ENCODE measurements at places on chromosomes 16 and 17. TPM values are rescaled to one million over a fixed set of nuclear protein-coding genes. Genes with fewer than 3 reads are reported as not detected.

DNA sequence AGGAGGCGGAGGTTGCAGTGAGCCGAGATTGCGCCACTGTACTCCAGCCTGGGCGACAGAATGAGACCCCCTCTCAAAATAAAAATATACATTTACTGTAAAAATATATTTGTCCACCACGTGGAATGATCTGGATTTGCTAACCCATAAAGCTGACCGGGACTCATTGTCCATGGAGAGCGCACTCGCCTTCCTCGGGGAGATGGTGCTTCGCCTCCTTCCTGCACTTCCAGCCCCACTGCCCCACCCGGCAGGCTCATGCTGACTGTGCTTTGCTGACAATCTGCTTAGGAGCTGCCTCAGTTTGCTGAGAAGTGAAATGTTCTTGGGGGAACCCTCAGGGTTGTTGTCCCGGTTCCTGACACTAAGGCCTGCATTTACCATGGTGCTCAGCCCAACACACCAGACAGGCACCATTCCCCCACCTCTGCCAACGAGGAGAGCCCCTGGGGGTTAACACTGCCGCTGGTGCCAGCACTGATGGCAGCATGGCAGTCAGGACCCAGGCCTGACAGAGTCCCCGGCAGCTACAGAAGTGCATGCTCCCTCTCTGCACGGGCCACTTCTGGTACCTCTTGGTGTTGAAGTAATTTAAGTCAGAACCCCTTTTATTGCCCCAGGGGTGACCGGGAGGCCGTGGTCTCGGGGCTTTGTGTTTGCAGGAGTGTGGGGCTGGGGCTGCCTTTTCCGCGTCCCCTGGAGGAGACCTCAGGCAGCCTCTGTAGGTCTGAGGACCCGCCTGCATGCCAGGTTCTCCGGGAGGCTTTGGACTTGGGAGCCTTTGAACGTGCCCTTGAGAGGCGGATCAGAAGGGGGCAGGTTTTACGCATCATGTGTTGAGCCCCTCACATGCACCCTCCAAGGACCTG lies 2.5 kb downstream of the NUBP2 start:
- no peak overlapping the region for H3K27ac ChIP-seq
- H3K4me3 ChIP-seq, result no peak overlapping the region
- peak; percentile 9 for DNase-seq
- peaks cover 42% of the 10 kb centered on the region for H3K4me1 ChIP-seq
- no peaks in the 10 kb centered on the region for H3K27me3 ChIP-seq

- H3K4me1 ChIP-seq, result no peaks in the 10 kb centered on the region
- no peak overlapping the region for H3K27ac ChIP-seq
- no peaks in the 10 kb centered on the region for H3K36me3 ChIP-seq
- no peak overlapping the region for H3K4me3 ChIP-seq
- no peak for DNase-seq
These were observed 27.1 kb downstream of the PRSS54 start for GRCh38 chr16:58267524-58268243.

DNA sequence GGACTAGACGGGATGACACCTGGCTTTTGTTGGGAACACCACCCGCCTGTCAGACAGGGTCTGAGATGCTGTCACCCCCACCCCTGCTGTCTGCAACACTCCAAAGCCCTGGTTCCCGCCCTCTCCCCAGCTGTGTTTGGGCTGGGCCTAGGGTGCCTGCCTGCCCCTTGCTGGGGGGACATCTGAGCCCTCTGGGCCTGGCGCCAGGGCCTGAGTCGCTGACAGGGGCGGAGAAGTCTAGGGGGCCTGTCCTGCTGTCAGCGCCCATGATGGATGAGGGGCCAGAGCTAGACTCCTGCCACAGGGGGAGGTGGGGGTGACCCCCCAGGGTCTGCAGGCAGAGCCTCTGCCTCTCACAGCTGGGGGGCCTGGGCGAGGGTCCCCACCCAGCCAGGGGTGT lies 7.6 kb upstream of the PKMYT1 start:
- H3K27me3 ChIP-seq, result no peaks in the 10 kb centered on the region
- DNase-seq, result no peak
- peaks cover 32% of the 10 kb centered on the region for H3K4me1 ChIP-seq
- no peaks in the 10 kb centered on the region for H3K36me3 ChIP-seq

- no peaks in the 10 kb centered on the region for H3K36me3 ChIP-seq
- peak overlapping the region; percentile 86 for H3K27ac ChIP-seq
- H3K4me1 ChIP-seq, result peaks cover 23% of the 10 kb centered on the region
- H3K27me3 ChIP-seq, result no peaks in the 10 kb centered on the region
- DNase-seq, result peak; percentile 68
- peak overlapping the region; percentile 12 for H3K4me3 ChIP-seq
These were observed 13.5 kb downstream of the SPATA32 start for GRCh38 chr17:45248132-45248957.

DNA sequence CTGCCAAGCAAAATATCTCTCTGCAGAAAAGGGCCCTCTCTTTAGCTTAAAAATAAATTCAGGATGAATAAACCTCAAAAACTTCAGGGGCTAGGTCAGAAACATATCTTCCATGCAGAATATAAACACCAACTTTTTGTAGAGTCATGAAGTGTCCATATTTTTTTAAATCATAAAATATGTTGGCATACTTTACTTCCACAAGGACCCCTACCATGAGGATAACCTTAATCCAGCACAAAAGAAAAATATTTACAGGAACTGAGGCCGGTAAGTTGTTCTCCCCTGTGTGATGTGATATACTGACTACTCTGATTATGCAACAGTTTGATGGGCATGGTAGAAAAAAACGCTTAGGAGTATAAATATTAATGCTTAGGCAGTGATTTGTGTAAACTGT lies 264.8 kb upstream of the CDH11 start:
- DNase-seq, result no peak
- H3K36me3 ChIP-seq, result no peaks in the 10 kb centered on the region
- no peak overlapping the region for H3K27ac ChIP-seq
- no peak overlapping the region for H3K4me3 ChIP-seq
- H3K27me3 ChIP-seq, result no peaks in the 10 kb centered on the region

GRCh38 chr17:68277807-68278206 lies 13.1 kb downstream of the SLC16A6 start:
- H3K27ac ChIP-seq, result no peak overlapping the region
- no peak overlapping the region for H3K4me3 ChIP-seq
- DNase-seq, result no peak
- no peaks in the 10 kb centered on the region for H3K27me3 ChIP-seq
- H3K36me3 ChIP-seq, result no peaks in the 10 kb centered on the region

Gene GSE1
- 221 TPM for total RNA-seq

Gene RRAD
- total RNA-seq, result not detected

All from body of pancreas (tissue), 4 donors.